ENCODE measurements at places on chromosomes 13 and 19.

DNA sequence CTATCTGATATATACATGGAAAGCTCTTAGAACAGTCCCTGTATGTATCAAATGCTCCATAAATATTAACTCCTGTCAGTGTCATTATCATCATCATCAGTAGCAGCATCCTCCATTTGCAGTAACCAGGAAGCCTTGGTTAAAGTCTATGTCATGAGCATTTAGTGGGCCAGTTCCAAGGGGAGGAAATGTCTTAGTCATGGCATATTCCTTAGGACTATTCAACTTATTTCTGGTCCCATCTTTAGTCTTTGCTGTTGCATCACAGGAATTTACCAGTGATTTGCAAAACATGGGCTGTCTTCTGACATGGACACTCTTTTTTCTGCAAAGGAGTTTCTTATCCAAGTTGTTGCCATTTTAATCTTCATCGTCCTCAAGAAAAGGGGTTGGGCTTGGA lies 98.4 kb downstream of the WDFY2 start:
- DNase-seq = no peak

- DNase-seq = no peak
Measured at GRCh38 chr13:110756219-110756631, 42.7 kb downstream of the ING1 start.

DNA sequence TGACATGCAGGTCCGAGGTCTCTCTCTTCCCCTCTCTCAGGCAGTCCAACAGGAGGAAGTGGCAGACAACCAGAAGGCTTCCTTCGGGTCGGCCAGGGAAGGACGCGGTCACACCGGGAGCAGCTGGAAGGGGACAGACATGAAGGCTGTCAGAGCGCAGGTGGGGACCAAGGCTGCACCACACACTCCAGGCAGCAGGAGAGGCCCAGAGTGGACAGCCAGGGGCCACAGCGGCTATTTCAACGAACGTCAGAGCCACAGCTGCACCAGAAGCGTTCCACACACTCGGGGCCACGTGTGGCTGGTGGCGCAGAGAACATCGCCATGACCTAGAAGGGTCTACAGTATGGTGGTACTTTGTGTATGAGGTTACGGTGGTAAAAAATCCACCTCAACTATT lies 16.0 kb upstream of the SLC39A3 start:
- DNase-seq = no peak

DNA sequence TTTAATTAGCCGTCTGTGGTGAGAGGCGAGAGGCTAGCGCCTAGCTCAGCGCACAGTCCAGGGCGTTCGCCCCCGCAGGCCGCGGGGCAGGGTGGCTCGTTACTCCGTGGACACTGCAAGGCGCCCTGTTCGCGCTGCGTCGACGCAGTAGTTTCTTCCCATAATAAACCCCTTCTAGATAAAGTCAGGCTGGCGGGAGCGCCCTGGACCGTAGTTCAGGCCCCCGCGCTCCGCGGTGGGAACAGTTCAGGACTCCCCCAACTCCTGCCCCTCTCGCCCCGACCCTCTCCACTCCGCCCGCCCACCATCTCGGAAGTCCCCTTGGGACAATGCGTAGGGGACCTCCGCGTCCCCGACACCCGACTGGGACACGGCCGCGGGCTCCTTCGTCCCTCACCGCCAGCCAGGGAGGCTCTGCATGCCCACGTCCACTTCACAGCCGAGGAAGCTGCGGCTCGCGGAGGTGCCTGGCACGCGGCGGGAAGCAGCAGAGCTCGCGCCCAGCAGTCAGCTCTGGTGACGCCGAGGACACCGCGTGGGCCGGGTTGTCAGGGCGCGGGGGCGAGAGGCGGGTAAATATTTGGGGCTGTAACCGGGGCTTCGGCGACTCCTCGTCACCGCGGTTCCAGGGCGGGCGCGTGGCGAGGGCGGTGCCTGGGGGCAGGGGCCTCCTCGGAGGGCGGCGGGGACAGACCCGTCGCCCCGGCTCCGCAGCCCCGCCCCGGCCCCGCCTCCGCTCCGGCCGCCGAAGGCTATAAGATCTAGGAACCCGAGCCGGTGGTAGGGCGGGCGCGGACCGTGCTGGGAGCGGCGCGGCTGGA lies at the start of gene RGCC:
Gene RGCC, plus strand, starts transcription at position 783 of the 821 bp plus-strand sequence. CDS start 158 bp downstream, outside the sequence.
- DNase-seq = peak; percentile 83

DNA sequence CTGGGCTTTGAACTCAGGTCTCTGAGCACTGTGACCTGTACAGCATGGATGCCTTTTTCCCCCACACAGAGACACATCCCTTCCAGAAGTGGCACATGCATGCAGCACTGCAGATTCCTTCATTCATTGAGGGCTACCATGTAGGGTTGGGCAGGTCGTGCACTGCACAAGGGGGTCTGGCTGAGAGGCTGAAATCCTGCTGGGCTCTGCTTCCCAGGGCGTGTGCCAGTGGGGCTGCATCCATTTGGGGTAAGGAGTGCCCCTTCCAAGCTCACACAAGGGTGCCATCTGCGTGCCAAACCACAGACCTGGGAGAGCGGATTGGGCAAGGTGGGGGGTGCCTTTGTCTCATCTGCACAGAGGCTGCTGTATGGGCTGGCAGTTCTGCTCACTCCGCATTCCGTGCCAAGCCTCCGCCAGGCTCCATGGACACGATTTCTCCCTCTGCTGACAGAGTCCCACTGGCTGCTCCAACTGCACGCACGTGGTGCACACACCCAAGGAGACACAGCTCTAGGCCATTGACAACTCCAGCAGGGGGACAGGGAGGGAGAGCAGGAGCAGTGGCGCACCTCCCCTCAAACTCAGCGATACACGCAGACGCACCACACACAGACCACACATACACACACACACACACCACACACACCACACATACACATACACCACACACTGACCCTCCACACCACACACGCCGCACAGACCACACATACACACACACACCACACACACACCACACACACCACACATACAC lies 4.5 kb upstream of the SHISA7 start:
- no peak for DNase-seq

DNA sequence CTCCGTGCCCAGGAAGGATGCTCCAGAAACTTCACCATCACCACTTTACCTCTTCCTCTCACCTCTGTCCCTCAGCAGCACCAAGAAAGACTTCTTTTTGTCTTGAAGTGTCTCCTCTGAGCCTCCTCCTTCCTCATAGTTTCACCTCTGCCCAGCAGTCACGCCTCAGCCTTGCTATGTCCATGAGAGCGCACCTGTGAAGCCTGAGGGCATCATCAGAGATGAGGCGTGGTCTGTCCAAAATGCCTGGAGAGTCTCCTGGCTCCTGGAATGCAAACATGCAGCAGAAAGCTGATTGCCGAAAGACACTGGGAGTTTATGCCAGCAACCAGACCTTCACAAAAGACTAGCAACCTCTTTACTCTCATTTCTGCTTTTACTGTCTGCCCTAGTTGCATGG lies 336.6 kb downstream of the TEX29 start:
- no peak for DNase-seq

DNA sequence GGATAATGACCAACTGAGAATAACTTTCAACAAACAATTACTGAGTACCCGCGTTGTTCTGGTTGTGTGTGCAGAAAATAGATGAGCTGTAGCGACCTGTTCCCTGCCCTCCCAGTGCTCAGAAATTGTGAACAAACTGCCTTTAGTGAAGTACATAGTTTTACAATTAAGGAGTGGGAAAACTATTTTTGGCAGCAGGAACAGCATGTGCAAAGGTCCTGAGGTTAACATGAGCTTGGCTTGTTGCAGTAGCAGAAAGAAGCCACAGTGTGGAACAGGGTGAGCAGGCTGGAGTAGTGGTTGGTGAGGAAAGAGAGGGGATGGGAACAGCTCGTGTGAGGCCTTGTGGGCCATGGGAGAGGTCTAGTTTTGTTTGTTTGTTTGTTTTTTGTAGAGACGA lies 16.0 kb downstream of the RYR1 start:
- no peak for DNase-seq

DNA sequence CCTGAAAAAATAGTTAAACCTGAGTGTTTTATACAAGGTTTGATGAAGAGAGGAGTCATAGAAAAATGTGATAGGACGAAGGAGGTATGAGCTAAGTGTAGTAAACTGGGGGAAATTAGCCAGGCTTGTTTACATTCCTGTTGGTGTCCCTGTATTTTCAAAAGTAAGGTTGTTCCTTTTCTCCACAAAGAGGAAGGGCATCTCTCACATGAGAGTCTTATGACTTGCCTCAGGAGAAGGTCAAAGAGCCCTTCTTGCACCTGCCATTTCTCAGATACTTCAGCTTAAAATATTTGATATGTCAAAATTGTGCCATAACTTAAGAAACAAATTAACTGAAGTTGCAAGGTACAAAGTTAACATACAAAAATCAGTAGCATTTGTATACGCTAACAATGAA lies 3.6 kb upstream of the N4BP2L2 start:
- DNase-seq = no peak

GRCh38 chr13:43232144-43232872 lies 208.9 kb downstream of the DNAJC15 start:
- no peak for DNase-seq

GRCh38 chr19:3674784-3675543 lies 25.3 kb downstream of the PIP5K1C start:
- no peak for DNase-seq

DNA sequence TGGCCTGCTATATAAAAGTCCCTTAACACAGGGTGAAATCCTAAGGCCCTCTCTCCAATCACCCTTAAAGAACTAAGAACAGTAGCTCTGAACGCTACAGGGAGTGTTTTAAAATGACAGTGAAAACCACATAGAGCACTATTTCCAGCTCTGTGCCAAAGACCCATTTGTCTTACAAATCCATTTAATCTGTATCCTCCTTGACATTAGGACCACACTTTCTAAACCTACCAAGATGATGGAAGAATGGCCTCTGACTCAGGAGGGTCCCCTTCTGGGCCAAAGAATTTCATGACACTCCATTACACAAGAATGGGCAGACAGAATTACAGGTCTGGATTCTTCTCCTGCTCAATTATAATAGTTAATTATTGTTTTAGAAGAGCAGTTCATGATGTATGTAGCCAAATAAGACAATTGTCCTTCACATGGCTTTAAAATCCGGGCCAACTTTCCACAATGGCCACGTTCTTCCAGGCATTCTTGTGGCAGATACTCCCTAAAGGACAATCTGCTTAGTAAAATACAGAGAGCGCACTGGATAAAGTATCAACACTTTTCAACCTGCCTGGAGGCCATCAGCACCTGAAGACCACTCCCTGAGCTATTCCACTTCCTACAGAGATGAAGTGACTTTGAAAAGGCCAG lies 61.0 kb downstream of the STK24 start:
- DNase-seq = no peak

GRCh38 chr13:73401769-73402168 lies 343.0 kb downstream of the KLF5 start:
- DNase-seq = no peak

GRCh38 chr19:49513746-49514118 lies 1.3 kb downstream of the FCGRT start:
- DNase-seq = no peak

- no peak for DNase-seq
Measured at GRCh38 chr19:53086949-53087348, 16.3 kb downstream of the ZNF160 start.

DNA sequence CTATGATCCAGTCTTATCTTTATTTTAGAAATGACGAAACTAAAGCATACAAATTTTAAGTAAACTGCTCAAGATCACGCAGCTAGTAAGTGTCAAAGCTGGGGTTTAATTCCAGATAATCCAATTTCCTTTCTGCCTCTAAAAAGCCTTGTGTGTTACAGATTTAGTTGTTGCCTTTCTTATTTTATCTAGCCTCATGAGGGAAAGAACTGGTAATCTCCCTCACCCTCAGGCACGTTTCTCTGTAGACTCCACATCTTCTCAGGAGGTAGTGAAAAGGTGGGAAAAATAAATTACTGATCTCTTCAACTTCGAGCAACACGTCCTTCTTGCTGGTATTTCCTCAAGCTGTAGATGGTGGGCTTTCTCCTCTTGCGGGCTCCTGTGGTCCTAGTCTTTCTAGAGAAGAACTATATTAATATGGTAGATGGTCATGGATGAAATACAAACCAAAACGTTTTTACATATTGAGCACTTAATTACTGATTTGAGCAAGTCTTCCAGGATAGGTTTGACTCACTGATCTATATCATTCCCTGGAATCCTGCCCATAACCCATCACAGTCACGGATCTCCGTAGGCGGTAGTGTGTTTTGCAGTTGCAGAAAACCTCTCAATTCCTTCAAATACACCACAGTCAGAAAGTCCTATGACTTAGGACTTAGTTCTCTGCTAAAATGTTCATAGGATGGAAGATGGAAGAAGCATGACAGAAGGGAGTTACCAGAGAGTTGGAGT lies 519.5 kb downstream of the DCT start:
- DNase-seq = no peak

GRCh38 chr19:49128545-49129237 lies 9.3 kb downstream of the PPFIA3 start:
- no peak for DNase-seq

GRCh38 chr19:19554074-19555023 lies 16.3 kb downstream of the CILP2 start:
- peak; percentile 60 for DNase-seq

- DNase-seq = no peak
Measured at GRCh38 chr13:45280751-45281634, 60.0 kb downstream of the TPT1 start.

GRCh38 chr19:47644743-47645482 lies 36.0 kb downstream of the BICRA start:
- no peak for DNase-seq

GRCh38 chr13:99526549-99526948 lies 25.3 kb downstream of the TM9SF2 start:
- no peak for DNase-seq

DNA sequence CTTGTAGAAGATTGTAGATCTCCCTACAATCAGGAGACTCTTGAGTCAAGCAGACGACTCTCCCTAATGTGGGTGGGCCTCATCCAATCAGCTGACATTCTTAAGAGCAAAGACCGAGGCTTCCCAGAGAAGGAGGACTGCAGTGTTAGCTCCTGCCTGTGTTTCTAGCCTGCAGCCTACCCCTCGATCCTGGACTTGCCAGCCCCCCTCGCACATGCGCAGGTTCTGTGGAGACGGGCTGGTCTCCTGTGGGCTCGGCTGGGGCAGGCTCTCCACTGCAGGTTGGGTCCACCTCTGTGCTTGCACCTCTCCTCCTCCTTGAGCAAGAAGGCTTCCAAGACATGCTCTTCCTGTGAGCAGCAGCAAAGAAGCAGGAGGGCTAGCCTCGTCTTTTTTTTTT lies 185.2 kb upstream of the SOX1 start:
- no peak for DNase-seq

DNA sequence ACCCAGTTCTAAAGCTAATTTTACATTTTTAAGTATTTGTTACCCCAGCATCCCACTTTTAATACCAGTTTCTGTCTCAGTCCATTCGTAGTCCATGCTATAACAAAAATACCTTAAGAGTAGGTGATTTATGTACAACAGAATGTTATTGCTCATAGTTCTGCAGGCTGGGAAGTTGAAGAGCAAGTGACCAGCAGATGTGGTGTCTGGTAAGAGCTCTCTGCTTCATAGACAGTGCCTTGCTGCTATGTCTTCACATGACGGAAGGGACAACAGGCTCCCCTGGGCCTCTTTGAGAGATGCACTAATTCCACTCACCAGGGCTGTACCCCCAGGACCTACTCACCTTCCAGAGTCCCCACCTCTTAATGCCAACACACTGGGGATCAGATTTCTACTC lies 96.6 kb downstream of the COL4A2 start:
- no peak for DNase-seq

All from stimulated activated CD4-positive, alpha-beta T cell treated with anti-CD3 and anti-CD28 coated beads, TNF-alpha, amount 100 ng/mL, for 1 hour (primary cell).